ENCODE measurements at places on chromosomes 13 and 19.
A peak's percentile ranks its signal among the peaks of the same experiment; 100 is the strongest.

DNA sequence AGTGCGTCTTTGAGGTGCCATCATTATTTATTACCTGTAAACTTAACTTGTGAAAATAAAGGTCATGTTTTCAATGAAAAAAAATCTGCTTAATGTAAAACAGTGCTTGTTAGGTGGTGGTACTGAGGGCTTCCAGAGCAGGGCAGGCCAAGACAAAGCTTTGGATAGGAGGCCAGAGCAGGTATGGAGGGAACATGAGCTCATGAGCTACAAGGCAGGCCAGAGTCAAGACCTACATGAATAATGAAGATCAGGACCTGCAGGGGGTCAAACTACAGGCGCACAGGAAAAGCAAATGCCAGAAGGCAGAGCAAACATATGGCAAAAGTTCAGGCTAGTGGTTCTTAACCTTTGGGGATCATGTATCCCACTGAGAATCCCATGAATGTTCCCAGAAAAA lies 343.5 kb downstream of the GPC5 start:
- no peak for DNase-seq

DNA sequence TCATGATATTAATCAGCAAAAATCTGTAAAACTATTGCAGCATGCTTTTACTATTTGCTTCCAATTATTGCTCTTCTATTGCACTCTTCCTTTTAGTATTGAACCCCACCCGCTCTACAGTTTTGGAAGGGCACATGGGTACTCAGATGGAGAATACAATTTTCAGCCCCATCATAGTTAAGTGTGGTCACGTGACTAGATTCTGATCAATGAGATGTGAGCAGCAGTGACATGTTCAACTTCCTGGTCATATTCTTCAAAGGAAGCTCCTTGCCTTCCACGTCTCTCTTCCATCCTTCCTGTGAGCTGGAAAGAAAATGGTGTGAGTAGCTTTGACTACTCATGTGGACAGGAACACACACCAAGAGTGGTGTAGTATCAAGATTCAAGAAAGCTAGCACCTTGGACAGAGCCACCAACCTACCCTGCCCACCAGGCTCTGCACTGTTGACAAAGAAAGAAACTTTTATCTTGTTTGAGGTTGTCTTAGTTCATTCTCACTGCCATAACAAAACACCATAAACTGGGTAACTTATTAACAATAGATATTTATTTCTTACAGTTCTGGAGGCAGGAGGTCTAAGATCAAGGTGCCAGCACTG lies 3.8 kb upstream of the FGF14 start:
- no peak for DNase-seq

- no peak for DNase-seq
These were observed 31.5 kb downstream of the ERCC5 start for GRCh38 chr13:102877303-102877702.

GRCh38 chr13:93851236-93851635 lies 624.6 kb downstream of the GPC6 start:
- peak; percentile 70 for DNase-seq

DNA sequence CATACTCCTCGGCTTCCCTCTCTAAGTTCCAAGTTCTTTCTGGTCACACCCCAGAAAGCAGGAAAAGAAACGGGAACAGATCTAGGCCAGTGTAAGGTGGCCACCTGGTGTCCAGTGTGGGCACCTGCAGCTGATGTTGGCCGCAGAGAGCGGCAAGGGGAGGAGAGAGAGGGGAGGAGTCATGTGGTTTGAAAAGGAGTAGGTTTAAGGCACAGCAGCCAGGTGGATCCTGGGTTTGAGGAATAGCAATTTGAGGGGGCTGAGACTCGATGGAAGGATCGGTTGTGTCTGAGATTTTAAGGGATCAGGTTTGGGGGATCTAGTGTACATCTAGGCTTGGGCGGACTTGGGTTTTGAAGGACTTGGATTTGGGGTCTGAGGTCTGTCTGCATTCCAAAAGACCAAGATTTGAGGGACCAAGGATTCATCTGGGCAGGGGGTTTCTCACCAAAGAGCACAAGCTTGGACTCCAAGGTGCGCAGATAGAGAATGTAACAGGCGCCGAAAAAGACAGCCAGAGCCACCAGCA lies 1.2 kb downstream of the RABAC1 start:
- peak; percentile 80 for DNase-seq

- no peak for DNase-seq
These were observed 27.0 kb downstream of the OXGR1 start for GRCh38 chr13:96967248-96967745.

- DNase-seq = no peak
These were observed 503 bp downstream of the TUBA3C start for GRCh38 chr13:19181021-19181620.

DNA sequence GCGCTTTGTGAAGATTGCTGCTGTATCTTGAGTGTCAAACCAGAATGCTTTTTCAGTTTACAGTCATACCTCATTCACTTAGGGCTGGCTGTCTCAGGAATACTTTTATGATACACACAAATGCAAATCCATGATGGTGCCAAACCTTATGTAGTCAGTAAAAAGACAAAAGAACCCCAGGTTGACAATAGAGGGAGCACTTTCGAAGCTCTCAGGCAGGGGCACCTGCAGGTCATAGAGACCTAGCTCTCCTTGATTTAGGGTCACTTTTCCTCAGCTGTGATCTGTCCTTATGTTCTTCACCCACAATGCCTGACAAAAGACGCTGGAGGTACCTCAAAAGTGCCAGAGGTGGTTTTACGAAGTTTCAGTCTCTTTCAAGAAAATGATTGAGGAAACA lies 172.2 kb downstream of the DNAJC15 start:
- no peak for DNase-seq

GRCh38 chr19:18253716-18254115 lies 20.5 kb downstream of the IQCN start:
- no peak for DNase-seq

- no peak for DNase-seq
These were observed 1.1 kb downstream of the IGFLR1 start for GRCh38 chr19:35741203-35741515.

GRCh38 chr19:15675560-15675959 lies 2.7 kb downstream of the CYP4F12 start:
- no peak for DNase-seq

- no peak for DNase-seq
These were observed 4.4 kb downstream of the CYP4F2 start for GRCh38 chr19:15893477-15893876.

DNA sequence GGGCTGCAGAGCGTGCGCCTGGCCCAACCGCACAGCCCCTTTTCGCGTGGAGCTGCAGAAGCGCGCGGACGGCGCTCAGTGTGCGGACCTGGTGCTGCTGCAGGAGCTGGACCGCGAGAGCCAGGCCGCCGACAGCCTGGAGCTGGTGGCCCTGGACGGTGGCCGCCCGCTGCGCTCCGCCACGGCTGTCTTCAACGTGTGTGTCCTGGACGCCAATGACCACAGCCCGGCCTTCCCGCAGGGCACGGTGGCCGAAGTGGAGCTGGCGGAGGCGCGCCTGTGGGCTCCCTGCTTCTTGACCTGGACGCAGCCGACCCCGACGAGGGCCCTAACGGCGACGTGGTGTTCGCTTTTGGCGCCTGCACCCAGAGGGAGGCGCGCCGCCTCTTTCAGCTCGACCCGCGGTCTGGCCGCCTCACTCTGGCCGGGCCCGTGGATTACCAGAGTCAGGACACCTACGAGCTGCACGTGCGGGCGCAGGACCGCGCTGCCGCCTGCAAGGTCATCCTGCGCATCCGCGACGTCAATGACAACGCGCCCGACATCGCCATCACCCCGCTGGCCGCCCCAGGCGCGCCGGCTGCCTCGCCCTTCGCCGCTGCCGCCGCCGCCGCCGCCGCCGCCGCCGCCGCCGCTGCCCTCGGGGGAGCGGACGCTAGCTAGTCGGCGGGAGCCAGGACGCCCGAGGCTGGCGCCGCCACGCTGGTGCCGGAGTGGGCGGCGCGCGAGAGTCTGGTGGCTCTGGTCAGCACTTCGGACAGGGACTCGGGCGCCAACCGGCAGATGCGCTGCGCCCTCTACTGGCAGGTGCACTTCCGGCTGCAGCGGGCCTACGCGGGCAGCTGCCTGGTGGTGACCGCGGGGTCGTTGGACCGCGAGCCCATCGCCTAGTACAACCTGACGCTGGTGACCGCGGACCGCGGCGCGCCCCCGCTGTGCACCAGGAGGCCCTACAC lies 172.2 kb downstream of the OLFM4 start:
- DNase-seq = no peak

GRCh38 chr19:46745030-46745429 lies 827 bp upstream of the FKRP start:
- no peak for DNase-seq

DNA sequence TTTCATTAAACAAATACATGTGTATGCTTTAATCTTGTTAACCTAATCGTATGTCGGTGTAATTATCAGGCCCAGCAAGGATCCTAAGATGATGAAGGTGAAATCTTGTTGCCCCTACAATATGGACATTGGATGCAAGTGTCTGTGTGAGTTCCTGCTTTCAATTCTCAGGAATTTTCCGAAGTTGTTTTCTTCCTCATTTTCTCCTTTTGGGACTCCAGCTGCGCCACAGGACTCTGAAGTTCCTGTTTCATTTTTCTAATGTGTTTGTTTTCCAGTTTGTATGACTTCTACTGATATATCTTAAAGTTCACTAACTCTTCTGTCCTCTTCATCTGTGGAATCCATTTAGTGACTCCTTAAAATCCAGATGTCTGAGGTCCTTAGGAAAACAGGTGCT lies 11.9 kb upstream of the OR7D2 start:
- DNase-seq = no peak

GRCh38 chr19:485583-486236 lies 10.6 kb upstream of the MADCAM1 start:
- peak; percentile 41 for DNase-seq

GRCh38 chr13:35293579-35294226 lies 182.8 kb downstream of the MAB21L1 start:
- no peak for DNase-seq

GRCh38 chr19:35712567-35713505 lies 5.0 kb upstream of the KMT2B start:
- DNase-seq = no peak

DNA sequence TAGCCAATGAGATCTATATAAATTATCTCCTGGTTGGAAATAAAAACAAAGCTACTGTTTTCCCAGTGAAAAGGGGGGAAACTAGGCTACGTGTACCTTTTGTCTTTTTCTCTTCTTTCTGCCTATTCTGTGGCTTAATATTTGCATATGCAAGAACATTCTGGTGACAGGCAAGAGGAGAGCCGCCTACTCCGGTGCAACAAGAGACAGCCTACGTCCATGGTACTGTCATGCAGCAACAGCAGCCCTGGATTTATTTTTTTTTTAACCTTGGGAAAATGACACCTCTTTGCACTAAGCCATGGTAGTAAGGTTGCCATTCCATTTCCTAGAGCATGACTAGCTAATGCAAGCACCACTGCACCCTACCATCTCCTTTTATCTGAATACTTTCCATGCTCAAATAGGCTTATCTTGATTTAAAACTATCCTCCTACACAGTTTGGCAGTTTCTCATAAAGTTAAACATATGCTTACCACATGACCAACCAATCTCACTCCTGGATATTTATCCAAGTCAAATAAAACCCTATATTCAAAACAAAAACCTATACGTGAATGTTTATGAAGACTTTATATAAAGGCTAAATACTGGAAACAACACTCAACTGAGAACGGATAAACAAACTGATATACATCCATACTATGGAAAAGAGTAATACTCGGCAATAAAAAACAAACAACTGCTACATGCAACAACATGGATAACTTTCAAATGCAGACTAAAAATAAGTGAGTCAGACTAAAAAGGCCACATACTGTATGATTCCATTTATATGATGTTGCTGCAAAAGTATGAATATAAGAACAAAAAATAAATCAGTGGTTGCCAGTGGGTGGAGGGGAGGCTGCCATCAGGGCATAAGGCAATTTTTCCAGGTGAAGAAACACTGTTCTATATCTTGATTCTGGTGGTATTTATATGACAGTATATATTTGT lies 17.3 kb downstream of the NUFIP1 start:
- no peak for DNase-seq

- DNase-seq = no peak
These were observed 1662.6 kb upstream of the MIR17HG start for GRCh38 chr13:89684896-89685295.

- peak; percentile 55 for DNase-seq
These were observed 115.3 kb downstream of the LRCH1 start for GRCh38 chr13:46668302-46668720.

GRCh38 chr13:29808264-29808663 lies 42.2 kb downstream of the UBL3 start:
- DNase-seq = no peak

DNA sequence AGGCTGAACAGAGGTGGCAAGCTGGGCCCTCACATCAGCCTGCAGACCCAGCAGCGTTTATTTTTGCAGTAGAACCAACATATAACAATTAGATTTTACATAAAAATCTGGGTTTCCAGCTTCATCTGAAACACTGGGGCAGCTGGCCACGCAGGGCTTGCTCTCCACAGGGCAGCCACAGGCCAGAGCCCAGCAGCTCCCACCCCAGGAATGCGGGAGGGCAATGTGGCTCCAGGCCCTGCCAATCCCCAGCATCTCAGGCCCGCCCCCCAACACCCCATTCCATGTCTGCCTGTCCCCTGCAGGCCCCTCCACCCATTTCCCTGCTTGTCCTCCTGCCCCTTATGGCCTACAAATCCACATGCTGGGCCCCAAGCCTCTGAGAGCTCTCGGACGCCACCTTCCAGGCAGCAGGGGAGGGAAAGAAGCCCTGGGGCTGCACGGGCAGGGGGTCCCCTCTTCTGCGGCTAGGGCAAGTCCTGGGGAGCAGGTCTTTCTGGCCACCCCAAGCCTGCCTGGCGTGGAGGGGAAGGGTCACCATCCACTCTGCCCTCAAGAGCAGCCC lies 15.0 kb upstream of the VSTM2B start:
- DNase-seq = no peak

GRCh38 chr13:31043957-31044356 lies 111.5 kb downstream of the TEX26 start:
- DNase-seq = no peak

GRCh38 chr19:18781885-18782527 lies 9.1 kb downstream of the COMP start:
- no peak for DNase-seq

GRCh38 chr13:40940841-40941240 lies 78.3 kb downstream of the ELF1 start:
- DNase-seq = no peak

DNA sequence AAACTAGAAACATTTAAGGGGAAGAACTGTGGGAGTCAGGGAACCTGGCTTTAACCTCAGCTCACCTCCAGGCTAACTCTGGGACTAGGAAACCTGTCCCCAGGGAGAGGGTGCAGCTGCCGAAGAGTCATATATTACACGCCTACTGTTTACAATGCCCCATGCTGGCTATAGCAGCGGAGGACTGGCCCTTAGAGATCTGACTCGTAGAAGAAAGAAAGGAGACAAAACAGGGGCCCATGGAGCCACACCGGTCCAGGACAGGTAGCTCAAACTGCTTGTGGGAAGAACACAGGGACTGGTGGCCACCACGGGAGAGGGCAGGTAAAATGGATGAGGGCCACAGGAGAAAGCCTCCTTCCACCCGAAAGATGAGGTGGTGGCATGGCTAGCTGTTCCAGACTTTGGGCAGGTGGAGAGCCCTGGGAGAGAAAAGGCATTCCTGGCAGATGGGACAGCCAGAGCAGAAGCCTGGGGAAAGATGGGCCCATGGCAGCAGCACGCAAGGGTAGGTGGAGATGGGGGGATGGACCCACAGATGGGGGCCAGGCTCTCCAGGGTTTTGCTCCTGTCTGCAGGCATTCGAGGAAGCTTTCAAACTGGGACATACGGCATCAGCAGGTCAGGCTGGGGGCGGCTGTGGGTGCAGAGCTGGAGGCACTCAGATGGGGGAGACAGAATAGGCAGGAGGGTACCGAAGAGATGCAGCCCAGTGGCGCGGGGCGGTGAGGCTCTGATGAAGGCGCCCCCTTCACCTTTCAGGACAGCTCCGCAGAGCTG lies 69.5 kb downstream of the LATS2 start:
- DNase-seq = no peak

- peak; percentile 55 for DNase-seq
These were observed 589 bp downstream of the RBM26 start for GRCh38 chr13:79405501-79405830.
